ENCODE measurements at places on chromosomes 12 and 14.

DNA sequence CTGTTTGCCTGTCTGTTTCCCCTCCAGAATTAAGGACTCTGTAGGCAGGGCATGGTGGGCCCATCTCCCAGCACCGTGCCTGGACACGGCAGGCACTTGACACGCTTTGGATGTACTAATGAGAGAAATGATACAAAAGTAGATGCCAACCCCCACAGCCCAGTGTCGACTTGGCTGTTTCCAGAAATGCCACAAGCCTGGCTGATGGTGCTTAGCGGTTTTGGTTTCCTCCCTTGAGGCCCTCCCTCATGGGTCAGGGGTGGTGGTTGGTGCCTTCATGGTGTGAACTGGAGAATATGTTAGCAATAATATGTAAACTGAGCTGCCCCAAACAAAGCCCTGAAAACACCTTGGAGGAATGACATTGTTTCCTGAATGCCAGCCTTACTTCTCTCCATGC, 55.5 kb upstream of the ESRRB start:
- DNase-seq = no peak

GRCh38 chr14:80464531-80465149, 253.3 kb upstream of the DIO2 start:
- DNase-seq = no peak

DNA sequence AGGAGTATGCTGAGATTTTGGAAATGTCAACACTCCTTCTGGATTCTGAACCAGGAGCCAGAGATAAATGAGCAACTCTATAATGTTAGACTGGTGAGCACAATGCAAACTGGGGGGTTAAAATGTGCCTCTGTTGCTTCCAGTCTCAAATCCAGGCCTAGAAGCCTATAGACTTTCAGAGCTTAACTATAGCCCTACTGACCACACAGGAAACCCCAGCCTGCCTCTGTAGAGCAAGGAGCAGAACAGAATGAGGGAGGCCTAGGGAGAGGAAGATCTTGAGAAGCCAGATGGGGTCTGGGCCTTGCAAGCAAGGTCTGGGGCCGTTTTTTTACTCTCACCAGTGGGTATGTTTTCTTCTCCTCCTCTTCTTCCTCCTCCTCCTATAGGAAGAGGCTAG, 225.4 kb upstream of the KITLG start:
- peak; percentile 50 for DNase-seq

DNA sequence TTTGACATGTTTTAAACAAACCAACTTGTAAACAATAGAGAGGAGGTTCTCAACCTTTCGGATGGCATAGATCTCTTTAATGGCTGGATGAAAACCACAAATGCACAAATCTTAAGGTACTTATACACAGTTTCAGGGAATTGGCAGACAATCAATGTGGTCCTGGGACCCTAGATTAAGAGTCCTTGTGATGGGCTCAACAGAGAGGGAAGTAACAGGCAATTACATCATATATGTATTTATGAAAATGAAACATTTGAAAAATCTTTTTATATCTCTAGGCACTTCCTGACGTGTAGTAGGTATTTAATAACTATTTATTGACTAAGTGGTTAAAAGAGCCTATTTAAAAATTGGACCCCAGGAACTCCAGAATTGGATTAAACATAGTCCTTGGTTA, 897 bp downstream of the ACTR10 start:
- no peak for DNase-seq

DNA sequence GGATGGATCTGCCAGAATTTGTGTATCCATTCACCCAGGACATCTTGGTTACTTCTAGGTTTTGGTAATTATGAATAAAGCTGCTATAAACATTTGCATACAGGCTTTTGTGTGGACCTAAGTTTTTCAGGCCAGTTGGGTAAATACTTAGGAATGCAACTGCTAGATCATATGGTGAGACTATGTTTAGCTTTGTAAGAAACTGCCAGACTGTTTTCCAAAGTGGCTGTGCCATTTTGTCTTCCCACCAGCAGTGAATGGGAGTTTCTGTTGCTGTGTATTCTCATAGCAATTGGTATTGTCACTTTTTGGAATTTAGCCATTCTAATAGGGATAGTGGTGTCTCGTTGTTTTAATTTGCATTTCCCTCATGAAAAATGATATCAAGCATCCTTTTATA, 133.0 kb downstream of the KIF26A start:
- DNase-seq = no peak

DNA sequence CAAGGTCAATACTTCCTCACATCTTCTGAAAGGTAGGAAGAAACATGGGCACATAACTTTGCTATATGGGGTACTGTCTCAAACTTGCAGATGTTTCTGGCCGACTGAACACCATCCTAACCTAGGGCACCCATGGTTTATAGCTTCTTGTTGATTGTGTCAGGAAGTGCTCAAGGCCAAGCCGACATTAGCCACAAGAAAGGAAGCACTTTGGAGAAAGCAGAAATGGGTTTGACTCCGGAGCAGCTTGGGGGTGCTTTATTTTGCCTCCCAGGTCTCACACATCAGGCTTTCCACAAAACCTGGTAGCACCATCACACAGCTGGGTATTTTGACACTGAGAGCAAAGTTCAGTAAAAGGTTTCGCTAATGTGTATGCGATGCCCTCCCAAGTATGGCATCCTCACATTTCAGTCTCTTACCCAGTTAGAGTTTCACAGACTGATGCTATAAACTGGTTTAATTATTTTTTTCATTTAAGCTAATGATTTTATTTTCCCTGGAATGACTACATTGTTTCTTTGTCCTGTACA, 25.2 kb upstream of the BHLHE41 start:
- DNase-seq = no peak

DNA sequence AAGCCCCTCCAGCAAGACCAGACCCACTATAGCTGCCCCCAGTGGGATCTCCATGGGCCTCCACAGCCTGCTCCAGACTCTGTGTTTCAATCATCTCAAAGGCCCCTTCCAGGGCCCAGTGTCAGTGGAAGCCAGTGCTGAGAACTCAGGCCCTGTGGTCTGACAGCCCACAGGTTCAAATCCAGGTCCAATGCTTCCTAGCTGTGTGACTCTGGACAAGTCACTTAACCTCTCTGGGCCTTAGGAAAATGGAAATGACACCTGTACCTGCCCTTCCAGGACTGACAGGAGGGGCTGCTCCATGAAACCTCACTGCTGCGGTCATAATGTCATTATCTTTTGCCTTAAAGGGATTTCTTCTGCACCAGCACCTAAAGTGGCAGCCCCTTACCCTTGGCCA, 101.9 kb downstream of the NCOR2 start:
- no peak for DNase-seq

DNA sequence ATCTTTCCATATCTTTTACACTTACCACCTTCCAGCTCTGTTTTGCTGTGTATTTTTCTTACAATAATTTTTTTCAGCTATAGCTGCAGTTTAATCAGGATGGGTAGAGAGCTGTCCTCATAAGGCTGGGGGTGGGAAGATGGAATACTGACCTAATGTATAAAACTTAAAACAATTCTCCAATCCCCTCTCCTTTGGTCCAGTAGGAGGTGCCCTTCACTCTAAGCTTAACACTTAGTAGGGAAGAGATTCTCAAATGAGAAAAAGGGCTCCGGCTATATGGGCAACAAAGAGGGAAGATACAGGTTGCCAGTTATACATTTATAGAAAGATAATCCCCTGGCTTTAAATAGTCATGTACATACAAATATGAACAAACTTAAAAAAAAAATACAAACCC, 2.8 kb downstream of the ORMDL2 start:
- peak; percentile 15 for DNase-seq

- peak; percentile 53 for DNase-seq
Measured at GRCh38 chr12:10722502-10722904, 620 bp downstream of the YBX3 start.

GRCh38 chr12:63949902-63950301, 105.4 kb downstream of the SRGAP1 start:
- DNase-seq = no peak

DNA sequence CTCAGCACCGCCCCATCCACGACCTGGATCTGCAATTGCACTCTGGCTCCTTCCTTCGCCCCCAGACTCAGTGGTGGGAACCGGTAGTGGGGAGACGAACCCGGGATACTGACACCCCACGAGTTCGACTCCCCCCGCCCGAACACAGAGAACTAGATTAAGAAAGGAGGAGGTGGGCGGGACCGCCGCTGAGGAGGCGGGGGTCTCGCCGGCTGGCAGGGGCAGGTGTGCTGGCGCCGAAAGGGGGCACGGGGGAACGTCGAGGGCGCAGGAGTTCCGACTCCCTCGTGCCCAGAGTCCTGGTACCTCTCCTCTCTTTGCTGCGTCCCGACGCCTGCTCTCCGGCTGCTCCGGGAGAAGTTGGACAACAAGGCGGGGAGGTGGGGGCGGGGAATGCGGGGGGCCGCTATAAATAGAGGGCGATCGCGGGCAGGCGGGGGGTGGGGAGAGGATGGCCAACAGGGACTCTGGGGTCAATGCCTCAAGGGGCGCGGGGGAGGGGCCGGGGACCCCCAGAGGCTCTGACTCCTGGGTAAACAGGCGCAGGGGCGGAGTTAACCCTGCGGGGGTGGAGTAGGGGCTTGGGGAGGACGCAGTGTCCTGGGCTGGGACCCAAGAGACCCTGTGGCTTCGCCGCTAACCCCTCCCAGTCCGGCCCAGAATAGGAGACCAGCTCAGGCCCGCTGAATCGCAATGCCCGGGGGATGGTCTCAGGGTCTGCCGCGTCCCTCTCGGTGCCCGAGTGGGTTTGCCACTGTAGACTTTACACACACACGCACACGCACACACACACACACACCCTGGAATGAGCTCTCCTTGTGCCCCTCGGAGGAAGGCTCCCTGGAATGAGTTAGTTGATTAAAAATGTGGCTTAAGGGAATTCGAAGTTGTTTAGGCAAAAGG, 761 bp upstream of the NDRG2 start:
- DNase-seq = no peak

DNA sequence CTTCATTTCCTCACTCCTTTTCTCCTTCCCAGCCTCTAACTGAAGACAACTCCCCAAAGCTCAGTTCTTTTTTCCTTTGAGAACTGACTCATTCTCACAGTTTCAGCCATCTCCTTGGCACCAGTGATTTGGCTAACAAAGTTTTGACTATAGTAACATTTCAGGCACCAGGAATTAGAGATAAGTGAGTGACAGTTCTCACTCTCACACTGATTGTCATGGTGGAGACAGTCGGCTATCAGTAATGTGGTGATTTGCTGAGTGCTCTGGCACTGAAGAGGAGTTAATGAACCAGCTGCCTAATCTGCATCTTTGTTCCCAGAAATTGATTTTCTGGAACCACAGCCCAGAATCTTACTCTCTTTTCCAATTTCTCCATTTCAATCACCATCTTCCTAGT, 29.5 kb downstream of the HELB start:
- DNase-seq = no peak

GRCh38 chr14:38255408-38255672, 553 bp downstream of the CLEC14A start:
- DNase-seq = no peak

DNA sequence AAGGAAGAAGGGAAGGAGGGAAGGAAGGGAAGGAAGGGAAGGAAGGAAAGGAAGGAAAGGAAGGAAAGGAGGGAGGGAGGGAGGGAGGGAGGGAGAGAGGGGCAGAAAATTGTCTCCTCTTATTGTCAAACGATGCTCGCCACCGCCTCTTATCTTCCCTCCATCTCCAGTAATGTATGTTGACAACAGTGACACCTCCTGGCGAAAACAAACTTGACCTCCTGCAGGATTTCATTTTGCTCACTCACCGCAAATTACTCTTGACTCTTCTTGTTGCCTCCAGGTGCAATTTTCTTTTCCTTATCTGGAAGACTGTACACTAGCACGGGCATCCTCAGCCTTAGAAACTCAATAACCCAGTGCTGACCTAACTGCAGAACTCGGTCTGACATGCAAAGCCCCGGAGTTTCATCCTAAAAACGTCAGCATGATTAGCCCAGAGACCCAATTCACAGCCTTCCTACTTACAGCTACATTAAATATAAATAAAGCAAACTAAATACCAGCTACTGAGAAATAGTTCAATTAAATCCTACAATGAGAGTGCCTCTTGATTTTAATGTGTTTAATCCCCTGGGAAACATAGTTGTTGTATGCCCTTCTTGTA, 512.4 kb upstream of the TMPO start:
- peak; percentile 26 for DNase-seq

GRCh38 chr14:104003616-104004015, 61.3 kb upstream of the RD3L start:
- no peak for DNase-seq

DNA sequence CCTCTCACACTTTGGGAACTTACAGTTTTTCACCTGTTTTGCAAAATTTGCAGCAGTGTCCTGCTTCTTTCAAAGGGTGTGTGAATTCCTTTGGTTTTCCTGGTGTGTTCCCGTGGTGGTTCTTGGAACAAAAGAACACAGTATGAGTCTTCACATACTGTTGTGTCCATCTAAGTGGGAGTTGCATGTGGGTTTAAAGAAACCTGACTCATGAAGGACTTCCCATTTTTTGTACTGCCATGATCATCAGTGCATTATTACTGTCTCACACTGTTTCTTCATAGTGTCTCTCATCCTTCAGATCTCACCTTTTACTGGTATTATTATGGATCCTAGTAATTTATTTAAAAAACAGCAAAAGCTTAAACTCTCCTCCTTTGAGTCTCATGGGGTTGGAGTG, 3.8 kb upstream of the GZMH start:
- no peak for DNase-seq

GRCh38 chr12:52942066-52942900, 6.6 kb upstream of the KRT18 start:
- no peak for DNase-seq

- DNase-seq = peak; percentile 86
Measured at GRCh38 chr12:52181746-52182145, 10.1 kb downstream of the KRT80 start.

GRCh38 chr12:56530390-56531055, 8.9 kb downstream of the RBMS2 start:
- DNase-seq = no peak

DNA sequence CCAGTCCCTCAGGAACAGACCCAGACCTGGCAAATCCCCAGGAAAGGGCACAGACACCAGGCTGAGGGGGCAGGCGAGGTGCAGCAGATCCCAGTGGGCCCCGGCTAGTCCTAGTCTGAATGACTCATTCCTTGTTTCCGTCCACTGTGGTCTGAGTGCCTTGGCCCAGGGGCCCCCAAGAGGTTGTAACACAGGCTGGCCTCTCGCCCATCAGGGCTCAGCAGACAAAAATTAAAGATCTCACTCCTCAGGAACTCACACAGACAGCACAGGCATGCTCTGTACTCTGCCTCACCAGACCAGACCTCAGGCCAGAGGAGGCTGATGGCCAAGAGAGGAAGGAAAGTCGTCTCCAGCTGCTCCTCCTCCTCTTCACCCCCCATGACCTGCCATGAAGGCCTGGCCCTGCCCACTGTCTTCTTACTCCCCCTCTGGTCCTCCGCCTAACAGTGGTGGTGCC, 7.7 kb upstream of the LTBP2 start:
- DNase-seq = peak; percentile 98

Measured in fibroblast of skin of scalp (primary cell).